ENCODE measurements at places on chromosomes 6 and 20. TPM values are rescaled to one million over a fixed set of nuclear protein-coding genes. Genes with fewer than 3 reads are reported as not detected.

The TFAP2D gene
- not detected for total RNA-seq

The FAM217A gene
- total RNA-seq = not detected

The CENPW gene
- 1.4 TPM for total RNA-seq

GRCh38 chr6:143026696-143027449, 33.8 kb upstream of the AIG1 start:
- H3K4me3 ChIP-seq = no peak overlapping the region
- H3K4me1 ChIP-seq = no peaks in the 10 kb centered on the region
- H3K36me3 ChIP-seq = no peaks in the 10 kb centered on the region
- H3K27ac ChIP-seq = no peak overlapping the region
- DNase-seq = peak; percentile 47

The ADGRF5 gene
- not detected for total RNA-seq

The DEFB132 gene
- total RNA-seq = not detected

DNA sequence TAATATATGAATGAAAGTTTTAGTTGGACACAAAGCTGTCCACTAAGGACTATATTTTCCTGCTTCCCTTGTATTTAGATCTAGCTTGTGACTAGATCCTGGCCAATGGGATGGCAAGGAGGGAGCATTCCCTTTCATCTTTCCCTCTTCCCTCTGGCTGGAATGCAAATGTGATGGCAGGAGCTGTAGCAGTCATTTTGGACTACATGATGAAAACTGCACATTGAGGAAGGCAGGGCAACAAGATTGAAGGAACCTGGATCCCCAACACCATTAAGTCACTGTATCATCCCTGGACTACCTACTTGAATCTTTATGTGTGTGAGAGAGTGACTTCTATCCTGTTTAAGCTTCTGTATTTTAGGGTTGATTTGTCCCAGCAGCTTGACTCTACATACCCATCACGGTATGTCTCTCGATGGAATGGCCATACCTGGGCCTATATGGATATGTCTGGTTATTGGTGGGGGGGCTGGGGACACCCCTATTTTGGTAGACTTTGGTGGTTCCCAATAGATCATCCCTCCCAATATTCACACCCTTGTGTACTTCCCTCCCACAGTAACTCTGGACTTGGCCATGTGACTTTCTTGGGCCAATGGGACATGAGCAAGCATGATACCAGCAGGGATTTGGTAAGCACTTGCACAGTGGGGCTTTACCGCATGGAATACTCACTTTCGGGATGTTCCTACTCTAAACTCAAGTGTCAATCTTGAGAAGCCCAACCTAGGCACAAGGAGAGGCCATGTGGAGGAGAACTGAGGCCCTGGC, 128.5 kb downstream of the VEGFA start:
- H3K27ac ChIP-seq = no peak overlapping the region
- H3K4me1 ChIP-seq = no peaks in the 10 kb centered on the region
- DNase-seq = no peak
- H3K27me3 ChIP-seq = no peaks in the 10 kb centered on the region
- H3K36me3 ChIP-seq = no peaks in the 10 kb centered on the region

DNA sequence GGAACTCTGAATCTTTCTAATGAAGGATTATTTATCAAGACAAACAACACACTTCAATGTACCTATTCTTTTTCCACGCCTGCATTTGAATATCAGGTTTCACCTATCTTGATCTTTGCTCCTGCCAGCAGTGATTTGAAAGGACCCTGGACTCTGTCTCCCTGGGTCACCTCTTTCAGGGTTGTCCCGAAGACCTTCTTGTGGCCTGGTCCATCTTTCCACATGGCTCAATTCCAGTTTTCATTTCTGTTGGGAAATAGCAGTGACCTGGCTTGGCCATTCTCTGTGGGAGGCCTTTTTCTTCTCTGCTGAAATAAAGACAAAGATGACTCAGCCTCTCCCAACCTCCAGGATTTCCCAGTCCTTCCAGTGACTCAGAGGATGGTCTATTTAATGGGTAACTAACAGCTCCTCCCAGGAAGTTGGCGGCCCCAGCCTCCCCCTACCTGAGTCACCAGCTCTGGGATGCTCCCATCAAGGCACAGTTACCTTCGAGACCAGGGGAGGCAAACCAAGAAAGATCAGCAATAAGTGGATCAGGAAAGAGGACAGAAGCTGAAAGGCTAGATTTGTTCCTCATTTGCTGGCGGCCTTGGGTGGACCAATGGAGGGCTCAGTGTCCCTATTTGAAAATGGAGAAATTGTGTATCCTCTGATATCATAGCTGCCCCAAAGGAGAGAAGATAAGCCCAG, 120.2 kb upstream of the RNF24 start:
- no peak overlapping the region for H3K27ac ChIP-seq
- no peaks in the 10 kb centered on the region for H3K36me3 ChIP-seq
- no peaks in the 10 kb centered on the region for H3K27me3 ChIP-seq
- H3K4me3 ChIP-seq = no peak overlapping the region

The C20orf141 gene
- total RNA-seq = not detected

DNA sequence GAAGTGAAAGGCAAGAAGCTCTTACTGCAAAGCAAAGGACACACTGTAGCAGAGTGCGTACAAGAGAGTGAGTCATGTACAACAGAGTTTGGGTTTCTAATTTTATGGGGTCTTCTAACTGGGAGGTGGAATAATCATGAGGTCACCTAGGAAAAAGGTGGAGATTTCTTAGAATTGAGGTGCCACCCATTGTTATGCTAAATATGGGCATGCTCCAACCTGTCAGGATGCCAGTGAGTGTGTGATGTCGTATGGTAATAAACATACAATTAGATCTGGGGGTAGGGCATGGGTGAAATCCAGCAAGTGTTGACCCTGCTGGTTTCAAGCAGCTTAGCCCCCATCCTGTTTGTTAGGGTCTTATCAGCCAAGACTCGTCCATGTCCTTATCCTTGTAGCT, 46.6 kb downstream of the OR2B6 start:
- no peaks in the 10 kb centered on the region for H3K27me3 ChIP-seq
- H3K27ac ChIP-seq = no peak overlapping the region
- no peak for DNase-seq
- no peaks in the 10 kb centered on the region for H3K36me3 ChIP-seq
- no peak overlapping the region for H3K4me3 ChIP-seq

GRCh38 chr20:19958219-19958618, 58.9 kb upstream of the NAA20 start:
- no peak overlapping the region for H3K4me3 ChIP-seq
- no peaks in the 10 kb centered on the region for H3K36me3 ChIP-seq
- H3K4me1 ChIP-seq = no peaks in the 10 kb centered on the region

DNA sequence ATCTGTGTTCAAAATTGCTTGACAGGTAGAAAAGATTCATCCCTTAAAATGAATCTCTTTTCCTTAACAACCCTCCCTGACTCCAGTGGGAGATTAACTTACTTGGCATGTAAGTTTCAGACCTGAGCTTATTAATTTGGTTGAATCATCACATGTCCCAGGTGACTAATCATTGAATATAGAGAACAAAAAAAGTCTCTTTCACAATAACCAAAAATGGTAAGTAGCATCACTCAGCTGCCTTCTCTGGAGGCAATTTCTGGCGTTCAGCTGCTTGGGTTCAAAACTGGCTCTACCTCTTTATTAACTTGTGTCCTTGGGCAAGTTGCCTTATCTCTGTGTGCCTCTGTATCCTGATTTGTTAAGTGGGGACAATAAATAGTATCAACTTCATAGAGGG, 2.9 kb downstream of the C6orf141 start:
- no peaks in the 10 kb centered on the region for H3K27me3 ChIP-seq
- DNase-seq = no peak
- no peak overlapping the region for H3K27ac ChIP-seq
- H3K36me3 ChIP-seq = no peaks in the 10 kb centered on the region
- H3K4me1 ChIP-seq = peaks cover 17% of the 10 kb centered on the region
- H3K4me3 ChIP-seq = no peak overlapping the region

- H3K27ac ChIP-seq = no peak overlapping the region
- no peak overlapping the region for H3K4me3 ChIP-seq
- H3K27me3 ChIP-seq = no peaks in the 10 kb centered on the region
- DNase-seq = no peak
Measured at GRCh38 chr6:133788556-133788955, 100.4 kb upstream of the TCF21 start.

GRCh38 chr20:15842872-15843271, 730.4 kb downstream of the KIF16B start:
- no peak overlapping the region for H3K27ac ChIP-seq
- DNase-seq = no peak
- H3K27me3 ChIP-seq = no peaks in the 10 kb centered on the region
- no peaks in the 10 kb centered on the region for H3K36me3 ChIP-seq
- H3K4me3 ChIP-seq = no peak overlapping the region

The SYNJ2 gene
- 17.2 TPM for total RNA-seq

DNA sequence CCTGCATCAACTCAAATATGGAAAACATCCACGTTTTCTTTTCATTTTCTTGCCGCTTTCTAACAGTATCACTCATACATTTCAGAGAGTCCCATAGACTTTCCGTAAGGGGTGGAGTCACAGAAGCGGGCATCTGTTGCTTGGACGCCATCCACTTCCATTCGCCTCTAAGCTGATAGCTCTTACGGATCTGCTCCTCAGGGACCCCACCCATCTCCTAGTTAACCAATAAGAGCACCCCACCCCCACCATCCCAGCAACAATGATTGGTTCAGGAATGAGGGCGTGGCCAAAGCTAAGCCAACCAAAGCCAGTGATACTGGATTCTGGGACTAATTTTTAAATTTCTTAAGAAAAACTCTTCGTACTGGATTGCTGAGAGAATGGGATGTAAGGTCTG, 42.4 kb downstream of the SLC2A10 start:
- no peaks in the 10 kb centered on the region for H3K36me3 ChIP-seq
- no peak overlapping the region for H3K27ac ChIP-seq
- no peaks in the 10 kb centered on the region for H3K4me1 ChIP-seq
- DNase-seq = no peak
- no peaks in the 10 kb centered on the region for H3K27me3 ChIP-seq

DNA sequence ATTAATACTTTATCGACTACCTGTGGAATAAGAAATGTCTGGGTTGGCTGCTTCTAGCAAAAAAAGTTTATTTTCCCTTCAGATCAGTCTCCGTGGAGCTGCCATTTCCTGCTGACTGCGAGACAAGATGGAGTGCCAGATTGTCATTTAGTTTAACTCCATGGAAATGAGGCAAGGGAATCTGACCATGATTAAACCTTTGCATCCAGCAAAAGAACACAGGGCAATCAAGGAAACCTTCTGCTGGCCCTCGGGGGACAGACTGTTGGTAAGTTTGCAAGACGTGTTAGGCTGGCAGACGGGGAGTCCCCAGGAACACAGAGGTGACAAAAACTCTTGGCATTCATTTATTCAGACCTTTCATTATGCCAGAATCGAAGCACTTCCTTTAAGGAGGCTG, 52.2 kb upstream of the SPACA1 start:
- H3K4me3 ChIP-seq = no peak overlapping the region
- H3K4me1 ChIP-seq = no peaks in the 10 kb centered on the region
- H3K27me3 ChIP-seq = peaks cover 7% of the 10 kb centered on the region

The CLPSL1 gene
- total RNA-seq = not detected

The NRSN1 gene
- not detected for total RNA-seq

The C6orf141 gene
- total RNA-seq = not detected

The SLC52A3 gene
- total RNA-seq = not detected

DNA sequence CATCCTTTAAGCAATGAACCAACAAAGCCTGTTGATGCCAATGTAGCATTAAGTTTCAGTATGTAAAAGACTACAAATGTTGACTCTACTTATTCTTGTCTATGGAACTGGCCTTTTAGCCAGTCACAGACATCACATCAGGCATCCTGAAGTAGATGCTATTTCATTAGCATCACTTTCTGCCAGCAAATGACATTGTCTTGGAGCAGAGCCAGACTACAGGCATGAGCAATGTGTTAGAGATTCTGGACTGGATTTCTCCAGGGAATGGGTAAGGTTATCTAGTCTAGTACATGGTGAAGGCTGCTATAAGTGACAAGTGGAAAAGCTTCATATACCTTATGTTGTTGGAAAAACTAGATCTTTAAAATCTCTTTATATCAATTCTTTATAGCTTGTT, 142.9 kb downstream of the ADGRB3 start:
- no peak overlapping the region for H3K4me3 ChIP-seq
- H3K27ac ChIP-seq = no peak overlapping the region
- H3K36me3 ChIP-seq = no peaks in the 10 kb centered on the region
- no peaks in the 10 kb centered on the region for H3K4me1 ChIP-seq
- H3K27me3 ChIP-seq = no peaks in the 10 kb centered on the region

The SAMD5 gene
- not detected for total RNA-seq

- no peak overlapping the region for H3K27ac ChIP-seq
- H3K4me1 ChIP-seq = peaks cover 5% of the 10 kb centered on the region
- no peaks in the 10 kb centered on the region for H3K27me3 ChIP-seq
- DNase-seq = no peak
- H3K4me3 ChIP-seq = no peak overlapping the region
- no peaks in the 10 kb centered on the region for H3K36me3 ChIP-seq
Measured at GRCh38 chr6:16405375-16405774, 167.0 kb downstream of the GMPR start.

- no peaks in the 10 kb centered on the region for H3K36me3 ChIP-seq
- no peak overlapping the region for H3K4me3 ChIP-seq
- peaks cover 18% of the 10 kb centered on the region for H3K27me3 ChIP-seq
- peaks cover 15% of the 10 kb centered on the region for H3K4me1 ChIP-seq
Measured at GRCh38 chr6:1622220-1622850, 12.6 kb downstream of the FOXC1 start.
